Activated CD4-positive, alpha-beta T cell treated with anti-CD3 and anti-CD28 coated beads, Interleukin-2, amount 50 U/mL, for 16 hours (primary cell): ENCODE measurements at places on chromosomes 16 and 17.
A peak's percentile ranks its signal among the peaks of the same experiment; 100 is the strongest.

- peak; percentile 35 for DNase-seq
Measured at GRCh38 chr17:13337864-13338371, 263.8 kb downstream of the HS3ST3A1 start.

DNA sequence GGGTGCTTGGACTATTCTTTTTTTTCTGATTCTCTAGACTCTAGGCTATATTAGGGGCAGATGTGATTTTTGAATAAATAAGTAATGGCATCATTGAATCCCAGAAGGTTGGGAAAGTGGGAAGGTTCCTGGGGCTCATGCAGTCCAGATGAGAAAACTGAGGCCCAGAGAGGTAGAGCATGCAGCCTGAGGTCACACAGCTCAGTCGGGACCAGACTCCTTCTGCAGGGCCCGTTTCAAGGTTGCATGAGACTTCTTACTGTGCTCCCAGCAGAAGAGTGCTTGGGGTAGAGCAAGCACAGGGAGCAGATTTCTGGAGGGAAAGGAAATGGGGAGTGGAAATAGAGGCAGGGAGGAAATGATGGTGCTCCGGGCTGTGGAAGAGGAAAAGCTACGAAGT is 59.8 kb downstream of the MGAT5B start:
- no peak for DNase-seq

DNA sequence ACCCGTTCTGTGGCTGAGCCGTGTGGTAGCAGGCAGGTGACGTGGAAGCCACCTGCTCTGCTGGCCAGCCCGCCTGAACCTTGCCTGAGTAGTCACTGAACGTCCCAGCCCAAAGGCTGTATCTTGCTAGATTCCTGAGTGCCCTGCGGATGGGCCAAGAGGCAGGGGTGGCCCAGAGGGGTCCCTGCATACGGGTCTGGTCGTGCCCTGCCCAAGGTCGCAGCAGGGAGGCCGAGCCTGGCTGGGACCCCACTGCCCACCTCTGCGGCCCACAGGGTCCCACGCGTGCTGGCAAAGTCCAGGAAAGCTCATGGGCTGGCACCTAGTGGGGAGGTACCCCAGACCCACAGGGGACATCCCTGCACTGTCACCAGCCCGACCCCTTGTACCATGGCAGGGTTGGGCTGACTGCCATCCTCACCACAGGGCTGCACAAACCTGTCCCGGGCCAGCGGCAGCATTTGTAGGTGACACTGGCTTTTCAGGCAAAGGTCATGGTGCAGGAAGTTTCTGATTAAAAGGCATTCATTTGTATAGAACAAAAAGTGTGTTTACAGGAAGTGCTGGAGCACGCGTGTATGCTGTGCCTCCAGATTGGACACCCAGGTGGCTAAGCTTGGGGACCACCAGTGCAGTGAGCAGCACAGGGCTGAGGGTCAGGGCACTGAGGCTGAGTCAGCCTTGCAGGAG is 45.1 kb upstream of the ZC3H18 start:
- DNase-seq, result no peak

DNA sequence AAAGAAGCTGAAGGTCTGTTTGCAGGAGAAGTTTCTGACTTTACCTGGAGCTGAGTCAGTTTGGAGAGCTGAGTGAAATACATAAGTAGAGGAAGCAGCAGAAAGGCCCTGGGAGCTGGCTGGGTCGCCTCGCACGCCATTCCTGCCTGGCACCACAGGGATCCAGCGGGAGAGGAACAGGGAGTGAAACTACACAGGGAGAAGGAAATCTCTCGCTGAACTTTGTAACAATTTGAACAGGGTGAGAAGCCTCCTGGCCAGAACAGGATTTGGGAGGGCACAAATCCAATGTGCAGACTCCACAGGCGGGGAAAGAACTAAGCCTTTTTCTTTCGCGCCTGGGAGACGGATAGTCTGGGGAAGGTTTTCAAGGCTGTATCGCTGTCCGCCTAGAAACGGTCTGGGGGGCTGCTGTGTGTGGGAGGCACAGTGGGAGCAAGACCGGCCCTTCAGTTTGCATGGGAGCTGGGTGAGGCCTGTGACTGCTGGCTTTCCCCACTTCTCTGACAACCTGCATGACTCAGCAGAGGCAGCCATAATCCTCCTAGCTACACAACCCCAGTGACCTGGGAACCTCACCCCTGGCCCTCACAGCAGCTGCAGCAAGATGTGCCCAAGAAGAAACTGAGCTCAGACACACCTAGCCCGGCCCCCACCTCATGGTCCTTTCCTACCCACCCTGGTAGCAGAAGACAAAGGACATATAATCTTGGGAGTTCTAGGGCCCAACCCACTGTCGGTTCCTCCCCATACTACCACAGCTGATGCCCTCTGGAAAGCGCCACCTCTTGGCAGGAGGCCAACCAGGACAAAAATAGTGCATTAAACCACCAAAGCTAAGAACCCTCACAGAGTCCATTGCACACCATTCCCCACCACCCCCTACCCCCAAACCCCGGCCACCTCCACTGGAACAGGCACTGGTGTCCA is 778.6 kb downstream of the KCNJ2 start:
- no peak for DNase-seq
